ENCODE measurements at places on chromosomes 1 and 21.

DNA sequence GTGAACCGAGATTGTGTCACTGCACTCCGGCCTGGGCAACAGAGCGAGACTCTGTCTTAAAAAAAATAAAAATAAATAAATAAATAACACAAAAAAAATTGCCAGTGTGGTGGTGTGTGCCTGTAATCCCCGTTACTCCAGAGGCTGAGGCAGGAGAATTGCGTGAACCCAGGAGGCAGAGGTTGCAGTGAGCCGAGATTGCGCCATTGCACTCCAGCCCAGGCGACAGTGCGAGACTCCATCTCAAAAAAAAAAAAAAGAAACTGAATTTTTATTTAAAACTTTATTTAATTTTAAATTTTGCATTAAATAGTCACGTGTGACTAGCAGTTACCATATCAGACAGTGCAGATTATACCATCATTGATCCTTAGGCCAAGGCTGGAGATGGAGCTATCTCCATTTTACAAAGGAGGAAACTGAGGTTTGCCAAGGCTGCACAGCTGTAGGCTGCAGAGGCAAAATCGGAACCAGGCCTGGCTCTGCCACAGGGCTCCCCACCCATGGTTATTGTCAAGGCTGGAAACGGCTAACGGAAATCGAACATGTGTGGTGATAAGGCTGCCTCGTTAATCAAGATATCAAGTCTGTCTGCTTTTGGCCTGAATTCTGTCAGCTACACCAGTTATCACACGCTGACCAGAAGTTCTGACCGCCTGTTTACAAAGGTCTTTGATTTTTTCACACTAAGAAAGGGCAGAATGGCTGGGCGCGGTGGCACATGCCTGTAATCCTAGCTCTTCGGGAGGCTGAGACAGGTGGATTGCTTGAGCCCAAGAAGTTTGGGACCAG is 20.5 kb downstream of the HSPG2 start:
- no peak for DNase-seq

DNA sequence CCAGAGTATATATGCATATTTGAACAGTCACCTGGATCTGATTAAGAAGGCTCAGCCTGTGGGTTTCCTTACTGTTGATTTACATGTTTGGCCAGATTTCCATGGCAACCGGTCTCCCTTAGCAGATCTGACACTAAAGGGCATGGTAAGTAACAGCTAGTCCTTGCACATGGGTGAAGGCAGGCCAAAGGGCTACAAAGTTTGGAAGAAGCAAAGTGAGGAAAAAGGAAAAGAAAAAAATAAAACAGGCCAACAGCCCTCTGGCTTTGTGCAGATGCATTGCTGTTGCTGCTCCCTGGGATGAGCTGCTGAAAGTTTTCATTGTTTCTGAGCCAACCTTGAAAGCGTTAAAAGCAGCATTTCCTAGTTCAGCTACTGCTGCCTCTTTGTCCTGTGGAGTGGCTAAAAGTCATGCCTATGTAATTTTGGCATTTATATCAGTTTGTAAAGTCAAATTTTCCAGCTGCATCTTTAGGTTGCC is 176.5 kb upstream of the HOOK1 start:
- peak; percentile 90 for DNase-seq

GRCh38 chr1:54356680-54357147 is 49.5 kb downstream of the SSBP3 start:
- DNase-seq, result no peak

DNA sequence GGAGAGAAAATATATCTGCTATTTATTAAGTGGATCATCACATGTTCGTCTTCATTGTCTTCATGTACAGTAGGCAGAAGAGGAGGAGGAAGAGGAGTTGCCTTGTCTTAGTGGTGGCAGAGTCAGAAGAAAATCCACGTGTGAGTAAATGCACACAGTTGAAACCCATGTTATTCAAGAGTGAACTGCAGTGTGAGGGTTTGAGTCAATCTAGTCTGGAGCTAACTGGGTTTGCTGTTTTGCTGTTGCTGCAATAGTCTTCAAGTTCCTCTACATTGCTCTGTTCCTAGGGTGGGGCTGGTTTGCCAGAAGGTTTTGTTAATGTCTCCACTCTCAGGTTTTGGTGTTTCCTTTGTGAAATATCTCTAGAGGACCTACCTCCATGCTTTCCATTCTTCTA is 3.1 kb upstream of the CD1A start:
- DNase-seq, result no peak

DNA sequence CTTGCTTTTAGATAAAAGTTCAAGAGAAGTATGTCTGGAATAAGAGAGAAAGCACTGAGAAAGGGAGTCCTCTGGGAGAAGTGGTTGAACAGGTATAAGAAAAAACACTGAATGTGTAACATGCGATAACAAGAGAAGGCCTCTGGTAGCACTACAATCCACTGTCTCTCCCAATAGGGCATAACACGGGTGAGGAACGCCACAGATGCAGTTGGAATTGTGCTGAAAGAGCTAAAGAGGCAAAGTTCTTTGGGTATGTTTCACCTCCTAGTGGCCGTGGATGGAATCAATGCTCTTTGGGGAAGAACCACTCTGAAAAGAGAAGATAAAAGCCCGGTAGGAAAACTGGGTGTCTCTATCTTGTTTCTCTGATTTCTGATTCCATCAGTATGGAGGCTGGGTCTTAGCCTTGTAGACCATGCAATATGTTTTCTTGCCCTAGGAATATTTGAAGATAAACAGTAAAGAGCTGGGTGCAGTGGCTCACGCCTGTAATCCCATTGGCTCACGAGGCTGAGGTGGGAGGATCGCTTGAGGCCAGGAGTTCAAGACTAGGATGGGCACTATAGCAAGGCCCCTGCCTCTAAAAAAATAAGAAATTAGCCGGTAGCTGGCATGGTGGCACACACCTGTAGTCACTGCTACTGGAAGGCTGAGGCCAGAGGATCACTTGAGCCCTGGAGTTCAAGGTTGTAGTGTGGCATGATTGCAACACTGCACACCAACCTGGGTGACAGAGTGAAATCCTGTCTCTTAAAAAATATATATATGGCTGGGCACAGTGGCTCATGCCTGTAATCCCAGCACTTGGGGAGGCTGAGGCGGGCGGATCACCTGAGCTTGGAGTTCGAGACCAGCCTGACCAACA is 40.4 kb downstream of the DAP3 start:
- DNase-seq, result peak; percentile 27

- no peak for DNase-seq
Measured at GRCh38 chr1:13828454-13829151, 128.6 kb downstream of the PRDM2 start.

DNA sequence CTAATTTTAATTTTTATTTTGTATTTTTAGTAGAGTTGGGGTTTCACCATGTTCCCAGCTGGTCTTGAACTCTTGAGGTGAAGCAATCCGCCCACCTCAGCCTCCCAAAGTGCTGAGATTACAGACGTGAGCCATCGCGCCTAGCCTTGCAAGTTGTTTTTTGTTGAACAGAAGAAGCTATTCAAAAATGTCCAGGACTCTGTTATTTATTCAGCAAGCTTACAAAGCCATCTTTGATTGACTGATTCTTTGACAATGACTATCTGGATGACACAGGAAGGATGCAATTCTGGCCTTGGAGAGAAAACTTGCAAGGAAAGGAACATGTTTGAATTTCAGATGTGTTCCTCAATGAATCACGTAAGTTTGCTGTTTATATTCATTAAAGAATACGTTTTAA is 63.5 kb downstream of the MAP3K7CL start:
- DNase-seq, result no peak

- DNase-seq, result no peak
Measured at GRCh38 chr1:156191292-156191964, 2.5 kb upstream of the SLC25A44 start.

DNA sequence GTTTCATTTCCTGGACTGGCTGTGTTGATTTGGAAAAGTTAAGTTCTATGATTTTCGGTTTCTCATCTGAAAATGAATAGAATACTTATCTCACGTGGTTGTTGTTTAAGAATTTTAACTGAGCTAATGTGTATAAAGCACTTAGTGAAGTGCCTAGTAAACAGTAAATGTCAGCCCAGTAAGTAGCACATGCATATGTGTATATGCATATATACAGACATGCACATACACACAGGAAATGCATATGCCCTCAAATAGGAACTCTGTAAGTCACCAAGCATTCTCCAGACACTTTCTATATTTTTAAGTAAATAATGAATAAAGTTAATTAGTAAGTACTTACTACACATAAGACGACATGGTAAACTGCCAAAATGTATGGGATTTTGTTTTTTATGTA is 128.6 kb downstream of the CLEC20A start:
- no peak for DNase-seq

DNA sequence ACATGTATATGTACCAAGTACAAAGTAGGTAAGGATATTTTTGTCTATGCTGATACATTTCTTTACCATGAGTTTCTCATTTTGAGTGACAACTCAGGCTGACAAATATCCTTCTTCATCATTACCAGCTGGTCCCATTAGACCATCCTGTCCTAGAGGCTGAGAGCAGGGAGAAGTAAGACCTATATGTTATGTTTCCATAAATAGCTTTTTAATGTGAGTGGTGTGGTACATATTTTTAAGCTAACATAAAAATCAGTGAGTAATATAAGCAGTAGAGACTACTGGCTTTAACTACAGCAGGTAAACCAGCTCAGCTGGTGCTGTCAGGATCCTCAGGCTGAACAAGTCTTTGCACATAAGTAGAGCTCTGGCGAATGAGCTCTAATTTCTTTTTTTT is 62.4 kb downstream of the CLEC20A start:
- DNase-seq, result no peak

- no peak for DNase-seq
Measured at GRCh38 chr21:14943616-14944015, 121.2 kb downstream of the NRIP1 start.

DNA sequence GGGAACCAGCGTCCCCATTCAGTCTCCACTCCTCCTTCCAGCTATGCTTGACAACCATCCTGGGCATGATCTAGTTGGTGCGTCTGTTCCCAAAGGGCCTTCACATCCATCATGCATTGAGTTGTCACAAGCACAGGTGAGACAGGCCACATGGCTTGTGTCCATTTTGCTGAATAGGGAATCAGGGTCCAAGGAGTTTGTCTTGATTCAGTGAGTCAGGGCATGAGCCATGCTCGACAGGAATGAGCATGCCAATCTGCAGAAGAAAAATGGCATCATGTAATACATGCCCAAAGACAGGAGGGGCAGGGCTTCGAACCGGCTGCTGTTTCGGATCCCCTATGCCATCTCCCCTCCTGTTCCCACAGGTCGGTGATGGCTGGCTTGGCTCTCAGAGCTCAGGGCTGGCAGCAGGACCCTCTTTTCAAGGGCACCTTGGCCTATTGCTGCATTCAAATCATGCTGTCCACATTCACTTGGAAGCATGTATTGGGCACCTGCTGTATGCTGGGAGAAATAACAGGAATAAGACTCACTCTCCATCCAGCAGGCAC is 44.5 kb downstream of the PKP1 start:
- DNase-seq, result no peak

- no peak for DNase-seq
Measured at GRCh38 chr1:46456411-46456963, 33.1 kb upstream of the DMBX1 start.

- no peak for DNase-seq
Measured at GRCh38 chr21:25062061-25062460, 545.2 kb downstream of the MRPL39 start.

DNA sequence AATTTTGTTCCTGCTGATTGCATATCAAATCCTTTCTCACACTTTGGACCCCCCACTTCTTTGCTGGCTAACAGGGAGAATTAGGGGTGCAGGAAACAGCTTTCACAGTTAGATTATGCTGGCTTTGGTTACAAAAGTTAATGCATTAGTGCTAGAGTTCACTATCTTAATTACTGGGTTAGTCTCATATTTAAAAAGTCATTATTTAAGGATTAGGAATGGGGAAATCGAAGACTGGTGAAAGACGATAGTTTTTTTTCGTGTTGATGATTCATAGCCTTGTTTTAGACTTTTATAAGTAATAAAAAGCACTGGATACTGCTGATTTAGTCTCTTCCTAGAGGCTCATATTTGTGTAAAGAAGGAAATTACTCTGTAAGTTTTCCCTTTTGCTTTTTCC is 11.6 kb downstream of the ST6GALNAC3 start:
- no peak for DNase-seq

GRCh38 chr1:43835082-43836021 is 98.2 kb upstream of the ARTN start:
- DNase-seq, result no peak

DNA sequence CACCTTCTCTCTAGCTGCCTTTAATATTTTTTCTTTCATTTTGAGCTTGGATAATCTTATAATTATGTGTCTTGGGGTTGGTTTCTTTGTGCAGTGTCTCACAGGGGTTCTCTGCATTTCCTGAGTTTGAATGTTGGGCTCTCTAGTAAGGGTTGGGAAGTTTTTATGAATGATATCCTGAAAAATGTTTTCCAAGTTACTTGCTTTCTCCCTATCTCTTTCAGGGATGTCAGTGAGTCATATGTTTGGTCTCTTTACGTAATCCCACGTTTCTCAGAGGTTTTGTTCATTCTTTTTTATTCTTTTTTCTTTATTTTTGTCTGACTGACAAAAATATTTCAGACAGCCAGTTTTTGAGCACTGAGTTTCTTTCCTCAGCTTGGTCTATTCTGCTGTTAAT is 55.4 kb upstream of the CCDC190 start:
- peak; percentile 33 for DNase-seq

DNA sequence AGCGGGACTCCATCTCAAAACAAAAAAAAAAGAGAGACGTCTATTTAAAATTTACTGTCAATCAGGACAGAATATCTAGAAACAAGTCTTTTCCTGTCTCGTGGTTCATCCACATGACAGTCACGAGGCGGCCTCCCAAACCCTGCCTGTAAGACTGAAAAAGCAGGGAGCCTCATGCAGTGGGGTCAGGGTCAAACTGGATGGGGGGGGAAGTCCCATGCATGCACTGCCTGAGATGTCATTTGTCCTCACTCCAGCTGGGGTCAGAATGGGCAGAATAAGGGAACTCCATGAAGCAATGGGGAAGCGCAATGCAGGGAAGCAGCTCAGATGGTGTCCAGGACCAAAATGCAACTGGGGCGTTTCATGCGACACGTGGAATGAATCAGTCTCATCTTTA is 85.5 kb downstream of the PIK3CD start:
- no peak for DNase-seq

DNA sequence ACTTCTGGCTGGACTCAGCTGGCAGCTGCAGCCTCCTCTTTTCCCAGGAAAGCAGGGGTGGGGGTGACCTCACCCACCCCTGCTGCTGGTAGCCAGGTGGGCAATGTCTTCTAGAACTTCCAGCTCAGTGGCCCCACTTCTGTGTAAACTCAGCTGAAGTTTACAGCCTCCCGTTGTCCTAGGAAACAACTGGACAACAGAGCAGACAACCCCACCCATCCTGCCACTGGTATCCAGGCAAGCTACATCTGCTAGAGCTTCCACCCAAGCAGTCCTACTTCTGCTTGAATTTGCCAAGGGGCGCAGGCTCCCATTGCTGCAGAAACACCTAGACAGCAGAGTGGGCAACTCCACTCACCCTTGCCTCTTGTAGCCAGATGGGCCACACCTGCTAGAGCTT is 309.6 kb upstream of the BEND5 start:
- DNase-seq, result no peak

GRCh38 chr1:224502459-224503160 is 68.0 kb upstream of the WDR26 start:
- no peak for DNase-seq

GRCh38 chr1:115332813-115333608 is 5.0 kb downstream of the NGF start:
- peak; percentile 79 for DNase-seq
